Stimulated activated CD8-positive, alpha-beta memory T cell treated with anti-CD3 and anti-CD28 coated beads, Interleukin-15, amount 100 ng/mL, for 24 hours (primary cell): ENCODE measurements at places on chromosomes 2 and 18.

DNA sequence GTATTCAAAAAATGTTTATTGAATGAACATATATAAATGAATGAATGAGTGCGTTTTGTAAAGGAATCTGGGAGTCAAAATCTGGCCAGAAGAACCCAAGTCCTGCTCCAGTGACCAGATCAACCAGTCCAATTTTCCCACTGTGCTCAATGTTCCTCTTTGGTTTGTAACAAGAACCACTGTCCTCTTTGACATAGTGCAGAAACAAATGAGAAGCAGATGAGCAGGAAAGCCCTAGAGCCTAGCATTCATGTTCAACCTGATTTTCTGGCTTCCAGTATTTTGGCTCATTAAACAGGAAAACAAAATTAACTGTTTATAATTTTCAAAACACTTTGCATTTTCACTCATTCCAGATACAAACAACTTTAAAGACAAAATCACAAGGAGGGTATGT, 23.2 kb downstream of the FAM124B start:
- DNase-seq, result no peak

- DNase-seq, result no peak
These were observed 45.2 kb upstream of the SCG2 start for GRCh38 chr2:223647258-223647952.

DNA sequence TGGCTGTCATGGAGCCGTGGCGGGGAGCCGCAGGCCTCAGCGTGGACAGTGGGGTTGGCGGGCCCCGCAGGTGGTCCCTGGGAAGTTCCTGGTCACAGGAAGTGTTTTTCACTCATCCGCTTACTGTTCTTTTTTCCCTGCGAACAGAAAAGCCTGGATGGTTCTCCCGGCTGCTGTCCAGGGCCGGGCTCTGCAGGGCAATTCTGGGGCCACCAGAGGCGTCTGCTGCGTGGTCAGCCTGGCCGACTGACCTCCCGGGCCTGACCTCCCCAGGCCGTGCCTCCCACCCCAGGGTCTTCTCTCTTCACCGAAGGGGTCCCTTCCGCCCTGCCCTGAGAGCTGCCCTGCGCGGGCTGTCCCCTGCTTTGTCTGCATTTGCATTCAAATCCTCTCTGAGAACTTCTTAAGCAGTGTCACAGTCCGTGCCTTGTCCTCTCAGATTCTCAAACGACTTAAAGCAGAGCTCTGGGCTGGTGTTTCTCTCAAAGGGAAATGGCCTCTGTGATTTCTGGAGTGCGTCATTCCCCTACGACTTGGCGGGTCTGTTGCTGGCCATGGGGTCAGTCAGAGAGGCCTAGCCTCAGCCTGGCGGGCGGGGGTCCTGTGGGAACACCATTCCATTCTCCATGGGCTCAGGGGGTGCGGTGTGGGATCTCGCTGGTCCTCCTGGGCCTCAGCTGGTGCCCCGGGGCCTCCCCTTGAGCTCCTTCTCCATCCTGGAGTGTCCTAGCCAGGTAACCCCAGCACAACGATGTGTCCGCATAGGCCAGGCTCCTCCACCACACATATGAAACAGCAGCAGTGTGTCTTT, 38.3 kb downstream of the KLHL29 start:
- DNase-seq, result no peak

DNA sequence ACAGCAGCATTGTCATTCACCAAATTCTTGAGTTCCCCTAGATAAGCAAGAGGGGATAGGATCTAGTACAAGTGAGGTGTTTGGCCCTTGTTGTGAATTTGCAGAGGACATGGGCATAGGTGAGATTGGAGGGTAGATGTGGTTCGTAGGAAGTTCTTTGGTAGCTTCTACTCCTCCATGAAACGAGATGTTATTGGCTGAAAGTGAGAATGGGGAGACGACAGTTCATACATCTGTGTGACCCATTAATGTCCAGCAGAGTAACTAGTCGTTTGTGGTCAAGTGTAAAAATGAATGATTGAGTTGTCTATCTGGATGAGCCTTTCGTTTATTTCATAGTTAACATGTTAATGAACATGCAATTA, 90.4 kb downstream of the UBE2E3 start:
- no peak for DNase-seq

GRCh38 chr2:232319803-232320442, 58.6 kb upstream of the ALPP start:
- no peak for DNase-seq

- DNase-seq, result no peak
These were observed 24.8 kb upstream of the TFCP2L1 start for GRCh38 chr2:121309801-121310200.

- DNase-seq, result no peak
These were observed 14.8 kb downstream of the SGO2 start for GRCh38 chr2:200540793-200541192.

GRCh38 chr18:79916128-79916494, 35.3 kb downstream of the SLC66A2 start:
- DNase-seq, result no peak

DNA sequence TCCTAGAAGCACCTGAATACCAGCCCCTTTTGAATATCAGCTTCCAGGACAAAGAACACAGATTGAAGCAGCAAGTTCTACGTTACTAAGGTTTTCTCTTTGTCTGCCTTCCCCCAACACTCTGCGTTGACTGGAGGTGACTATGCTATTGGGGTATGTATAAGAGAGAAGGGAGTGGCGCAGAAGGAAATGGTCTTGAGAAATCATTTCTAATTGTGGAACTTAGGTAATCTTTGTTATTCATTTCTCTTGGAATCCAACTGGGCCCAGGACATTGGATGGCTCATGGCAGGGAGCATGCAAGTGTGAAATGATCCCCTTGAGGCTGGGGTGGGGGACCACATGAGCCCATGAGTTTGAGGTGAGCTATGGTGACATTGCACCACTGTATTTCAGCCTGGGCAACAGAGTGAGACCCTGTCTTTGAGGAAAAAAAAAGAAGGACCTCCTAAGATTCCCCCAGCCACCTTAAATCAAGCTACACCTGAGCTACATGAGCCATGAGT, 29.7 kb downstream of the XDH start:
- no peak for DNase-seq

DNA sequence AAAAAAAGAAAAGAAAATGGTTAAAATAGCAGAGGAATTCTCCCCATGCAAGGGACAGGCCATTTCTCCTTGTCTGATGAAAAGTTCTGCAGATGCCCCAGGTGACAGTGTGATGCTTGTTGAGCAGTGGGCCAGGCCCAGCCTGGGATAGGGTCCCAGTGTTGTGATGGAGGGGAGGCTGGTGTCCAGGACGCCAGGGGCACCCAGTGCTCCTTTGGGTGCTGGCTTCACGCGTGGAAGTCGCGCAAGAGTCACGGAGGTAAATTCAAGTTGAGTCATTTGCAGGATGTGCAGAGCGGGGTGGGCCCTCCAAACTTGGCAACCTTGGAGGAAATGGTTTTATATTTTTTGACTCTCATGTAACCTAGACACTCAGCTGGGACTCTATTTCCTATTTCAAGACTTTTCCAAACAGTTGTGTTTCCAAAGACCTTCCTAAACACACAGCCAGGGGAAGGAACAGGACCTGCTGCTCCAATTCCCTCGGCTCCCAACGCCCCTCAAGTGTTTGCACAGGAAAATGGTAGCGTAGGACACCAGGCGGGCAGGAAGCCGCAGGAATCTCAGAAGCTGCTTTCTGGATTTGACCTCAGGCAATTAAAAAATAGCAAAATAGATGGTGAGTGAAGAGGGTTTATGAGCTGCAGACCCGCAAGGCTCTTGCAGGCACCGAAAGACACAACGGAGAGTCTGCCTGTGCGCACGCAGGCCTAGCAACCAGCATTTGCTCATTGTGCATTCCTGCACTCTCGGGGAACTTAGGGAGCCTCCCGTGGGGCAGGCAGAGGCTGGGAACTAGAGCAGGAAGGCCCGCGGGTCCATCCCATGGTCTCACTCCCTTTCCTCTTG, 107.1 kb upstream of the ODC1 start:
- no peak for DNase-seq

GRCh38 chr2:203782262-203782976, 76.0 kb downstream of the CD28 start:
- DNase-seq, result no peak

DNA sequence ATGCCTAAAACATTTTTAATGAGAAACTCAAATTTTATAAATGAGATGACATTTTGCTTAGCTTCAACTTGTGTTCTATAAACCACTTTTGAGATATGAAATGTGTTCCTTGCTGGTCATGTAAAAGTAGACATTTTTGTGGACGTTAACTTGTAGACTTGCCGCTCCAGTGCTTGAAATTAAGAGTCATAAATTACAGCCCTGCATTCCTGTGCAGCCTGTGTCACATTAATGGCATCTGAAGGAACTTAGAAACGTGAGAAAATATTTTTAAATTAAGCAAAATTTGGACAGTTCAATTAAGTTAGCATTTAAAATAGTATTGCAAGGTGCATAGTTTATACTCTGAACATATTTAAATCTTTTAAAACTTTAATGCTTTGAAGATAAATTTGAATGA, 98.3 kb upstream of the LDLRAD4 start:
- DNase-seq, result no peak

- no peak for DNase-seq
These were observed 77.3 kb upstream of the SMAD7 start for GRCh38 chr18:49028091-49028490.
